Stimulated activated CD8-positive, alpha-beta memory T cell treated with anti-CD3 and anti-CD28 coated beads, Interleukin-4, amount 100 ng/mL, for 4 hours (primary cell): ENCODE measurements at places on chromosomes 4 and X.

DNA sequence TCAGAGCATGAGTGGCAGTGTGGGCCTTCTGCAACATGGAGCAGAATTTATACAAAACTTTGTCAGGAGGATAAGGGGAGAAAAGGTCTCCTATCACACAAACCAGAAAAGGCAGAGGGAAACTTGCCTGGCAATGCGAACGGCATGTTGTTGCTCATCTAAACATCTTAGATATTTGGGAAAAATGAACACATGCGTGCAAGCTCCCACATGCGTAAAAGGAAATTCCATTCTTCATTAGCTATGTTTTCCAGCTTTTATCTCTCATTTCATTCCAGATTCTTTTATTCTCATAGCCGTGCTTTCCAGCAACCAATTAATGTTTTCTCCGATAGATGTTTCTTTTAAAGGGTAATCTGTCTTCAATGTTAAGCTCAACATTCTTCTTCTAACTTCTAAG lies 31.3 kb upstream of the GBA3 start:
- DNase-seq: no peak

DNA sequence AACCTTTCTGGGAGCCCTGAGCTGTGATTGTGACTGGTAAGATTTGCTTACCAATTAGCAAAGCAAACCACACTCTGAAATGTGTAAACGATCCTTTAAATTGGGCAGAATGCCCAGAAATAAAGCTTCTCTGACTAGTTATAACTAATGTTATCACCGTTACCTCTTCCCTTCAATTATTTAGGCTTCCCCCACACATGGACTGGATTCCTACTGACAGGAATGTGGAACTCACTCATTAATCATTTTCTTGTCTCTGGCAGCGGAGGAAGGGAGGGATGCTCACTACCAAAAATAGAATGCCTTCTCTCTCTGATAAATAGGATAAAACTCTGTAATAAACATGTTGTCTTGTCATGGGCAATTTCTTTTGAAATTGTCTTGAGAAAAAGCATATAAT lies 25.3 kb upstream of the NWD2 start:
- no peak for DNase-seq

DNA sequence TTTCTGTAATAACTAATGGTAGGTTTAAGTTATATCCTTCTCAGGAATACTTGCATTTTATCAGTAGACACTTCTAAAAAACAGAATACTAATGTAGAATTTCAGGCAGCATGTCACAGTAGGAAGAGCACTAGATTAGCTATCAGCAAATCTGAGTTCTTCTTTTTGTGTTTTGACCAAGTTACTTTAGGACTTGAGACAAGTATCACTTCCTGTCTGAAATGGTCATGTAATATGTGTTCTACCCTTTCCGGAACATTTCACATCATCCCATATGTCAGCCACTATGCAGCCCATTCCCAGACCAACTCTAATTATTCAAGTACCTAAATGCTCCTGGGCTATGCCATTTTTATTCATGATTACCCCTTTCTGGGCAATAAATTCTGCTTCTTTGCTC lies 401.8 kb upstream of the RPS6KA3 start:
- no peak for DNase-seq

DNA sequence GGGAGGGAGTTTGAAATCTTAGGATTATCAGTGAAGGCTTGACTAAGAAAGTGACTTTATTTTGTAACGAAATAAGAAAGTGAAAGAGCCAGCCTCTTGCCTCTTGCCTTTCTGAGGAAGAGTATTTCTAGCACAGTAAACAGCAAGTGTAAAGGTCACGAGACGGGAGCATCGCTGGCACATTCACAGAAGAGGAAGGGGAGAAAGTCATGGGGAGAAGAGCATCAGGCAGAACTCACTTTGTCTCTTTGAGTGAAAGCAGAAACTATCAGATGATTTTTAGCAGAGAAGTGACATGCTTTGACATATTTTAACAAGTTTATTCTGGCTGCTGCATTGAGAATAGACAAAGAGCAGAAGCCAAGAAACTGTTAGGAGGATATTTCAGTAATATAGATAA lies 313.8 kb downstream of the CAMK2D start:
- no peak for DNase-seq

- DNase-seq: no peak
These were observed 42.0 kb downstream of the MAOB start for GRCh38 chrX:43840265-43840664.

DNA sequence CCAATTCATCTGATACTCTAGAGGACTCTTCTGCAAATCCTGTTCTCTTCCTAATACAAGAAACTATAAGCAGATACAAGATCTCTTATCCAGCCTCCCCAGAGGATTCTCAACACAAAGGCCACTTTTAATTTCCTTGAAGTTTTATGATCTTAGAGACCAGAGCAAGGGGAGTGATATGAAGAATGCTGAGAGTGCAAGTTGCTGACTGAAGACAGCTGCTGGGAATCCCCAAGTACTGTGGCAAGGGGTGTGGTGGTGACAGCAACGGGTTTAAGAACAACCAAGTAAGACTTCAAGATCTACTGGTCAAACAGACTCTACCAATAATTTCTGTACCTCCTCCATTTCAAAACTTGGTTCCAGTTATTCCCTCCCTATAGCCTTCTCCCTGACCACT lies 7.0 kb downstream of the AMMECR1 start:
- no peak for DNase-seq

DNA sequence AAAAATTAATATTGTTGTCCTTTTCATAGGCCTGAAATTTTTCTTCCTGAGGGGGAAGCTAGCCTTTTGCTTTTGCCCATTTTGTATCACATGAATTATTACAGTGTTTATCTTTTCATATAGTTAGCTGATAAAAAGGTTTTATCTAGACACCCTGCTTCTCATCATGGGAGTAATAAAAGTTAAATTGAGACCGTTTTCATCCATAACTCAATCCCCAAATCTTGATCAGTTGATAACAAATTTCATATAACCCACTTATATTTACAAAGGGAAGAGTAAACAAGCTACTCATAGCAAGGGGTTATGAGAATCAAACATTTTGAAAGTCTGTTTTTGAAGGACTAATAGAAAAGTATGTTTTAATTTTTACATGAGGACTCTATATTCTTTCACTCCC lies 23.5 kb upstream of the DCX start:
- no peak for DNase-seq

DNA sequence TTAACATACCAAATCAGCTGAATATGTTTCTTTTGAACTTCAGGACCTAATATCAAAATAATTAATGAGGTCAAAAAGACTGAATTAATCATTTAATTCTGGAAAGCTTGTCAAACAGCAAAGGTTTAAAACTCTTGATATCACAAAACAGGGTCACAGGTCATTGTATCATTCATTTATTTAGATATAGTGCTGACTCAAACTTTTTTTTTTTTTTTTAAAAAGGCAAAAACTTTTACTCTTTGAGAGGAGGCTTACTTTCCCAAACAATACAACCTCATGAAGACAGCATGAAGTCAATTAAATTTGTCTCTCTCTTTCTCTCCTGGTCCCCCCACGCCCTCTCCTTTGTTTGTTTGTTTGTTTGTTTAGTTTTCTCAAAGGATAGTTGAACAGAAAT lies 15.6 kb upstream of the GPR78 start:
- DNase-seq: no peak

- no peak for DNase-seq
These were observed 17.8 kb downstream of the ANXA3 start for GRCh38 chr4:78569306-78569821.

GRCh38 chrX:20374900-20375438 lies 108.3 kb upstream of the RPS6KA3 start:
- DNase-seq: no peak

DNA sequence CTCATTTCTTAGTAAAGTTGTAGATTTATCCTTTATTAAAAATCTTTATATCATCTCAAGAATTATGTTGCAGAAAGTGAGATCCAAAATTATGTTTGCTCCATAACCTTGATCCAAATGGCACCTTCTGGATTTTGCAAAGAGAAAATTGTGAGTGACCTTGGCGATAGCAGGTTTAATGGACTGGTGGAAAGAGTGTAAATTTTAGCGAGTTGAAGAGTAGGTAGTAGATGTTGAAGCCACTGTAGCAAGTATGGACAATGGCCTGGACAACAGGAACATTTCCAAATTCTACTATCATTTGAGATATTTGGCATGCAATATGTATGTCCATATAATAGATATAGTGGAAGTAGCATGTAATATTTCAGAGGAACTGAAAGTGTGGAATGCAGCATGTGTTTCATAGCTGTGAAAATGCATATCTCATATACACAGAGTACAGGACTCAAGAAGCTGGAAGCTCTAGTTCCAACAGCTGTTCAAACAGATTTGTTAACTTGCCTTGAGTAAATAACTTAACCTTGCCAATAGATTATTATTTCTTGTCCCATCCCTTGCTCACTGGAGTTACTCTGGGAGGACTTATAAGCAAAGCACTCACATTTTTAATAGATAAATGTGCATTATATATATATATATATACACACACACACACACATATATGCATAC lies 152.5 kb upstream of the TLL1 start:
- DNase-seq: no peak

DNA sequence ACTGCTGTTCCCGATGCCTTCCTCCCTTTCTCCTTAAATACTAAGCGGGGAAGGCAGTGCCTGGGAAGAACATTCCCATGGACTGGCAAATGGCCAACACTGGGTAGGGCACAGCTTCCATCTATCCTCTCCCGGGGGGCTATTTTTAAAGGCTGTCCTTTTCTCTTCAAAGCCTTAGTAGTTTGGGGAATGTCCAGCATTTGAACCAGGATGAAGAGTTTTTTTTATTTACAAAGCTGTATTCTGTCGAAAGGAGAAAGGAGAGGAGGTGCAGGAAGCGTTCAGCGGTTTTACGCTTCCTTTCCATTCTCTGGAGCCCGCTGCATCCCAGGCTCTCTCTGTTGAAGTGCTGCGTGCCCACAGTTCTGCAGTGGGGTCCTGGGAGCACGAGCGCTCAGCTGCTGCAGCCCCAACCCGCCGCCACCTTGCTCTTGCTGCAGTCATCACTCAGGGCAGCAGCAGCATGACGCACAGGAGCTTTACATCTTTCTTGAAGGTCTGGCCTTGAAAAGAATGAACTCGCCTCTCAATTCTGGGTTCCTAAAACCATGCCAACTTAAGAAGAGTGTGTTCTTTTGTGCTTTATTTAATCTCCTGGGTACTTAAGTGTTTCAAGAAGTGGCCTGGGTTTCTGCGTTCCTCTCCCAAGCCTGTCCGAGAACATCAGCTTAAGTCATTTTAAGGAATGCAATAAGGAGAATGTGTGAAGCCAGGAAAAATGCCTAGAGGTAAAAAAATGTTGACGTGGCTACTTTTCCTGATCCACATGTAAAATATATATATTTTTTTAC lies 427.2 kb downstream of the MAPK10 start:
- DNase-seq: no peak

GRCh38 chrX:97416461-97416860 lies 532.8 kb downstream of the RPA4 start:
- DNase-seq: no peak

- peak; percentile 46 for DNase-seq
These were observed 14.5 kb downstream of the SPACA5 start for GRCh38 chrX:48021026-48021900.

DNA sequence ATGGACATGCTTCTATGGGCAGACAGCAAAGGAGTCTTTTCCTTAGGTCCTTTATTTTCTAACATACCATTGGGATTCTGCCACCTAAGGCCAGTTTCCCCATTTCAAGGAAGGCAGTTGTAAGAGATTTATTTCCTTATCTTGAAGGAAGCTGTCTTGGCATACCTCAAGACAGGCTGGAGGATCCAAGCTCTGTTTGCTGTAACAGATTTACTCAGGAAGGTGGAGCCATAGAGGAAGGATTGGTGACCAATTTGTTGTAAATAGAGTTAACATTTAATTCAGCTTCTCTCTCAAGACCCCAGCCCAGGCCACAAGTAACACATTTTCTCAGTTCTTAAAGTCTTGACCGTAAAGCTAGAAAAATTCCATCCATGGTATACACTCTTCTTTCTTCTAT lies 131.6 kb upstream of the TENM3 start:
- DNase-seq: no peak

DNA sequence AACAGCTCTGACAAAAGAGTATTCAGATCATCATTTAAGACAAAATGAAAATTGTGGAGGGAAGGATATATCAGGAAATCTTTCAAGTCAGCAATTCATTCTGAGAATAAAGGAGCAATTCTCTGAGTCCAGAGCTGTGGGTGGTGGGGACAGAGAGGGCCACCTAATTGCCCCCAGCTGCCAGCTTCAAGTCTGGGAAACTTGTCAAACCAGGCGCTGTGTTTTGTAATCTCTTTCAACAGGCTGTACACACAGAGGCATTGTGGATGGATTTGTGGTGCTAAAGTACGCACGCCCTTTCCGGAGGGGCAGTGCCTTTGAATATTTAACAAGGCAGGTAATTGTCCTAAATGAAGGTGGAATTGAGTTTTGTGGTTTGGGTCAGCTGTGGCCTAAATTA lies 591.1 kb upstream of the BOD1L1 start:
- DNase-seq: no peak

DNA sequence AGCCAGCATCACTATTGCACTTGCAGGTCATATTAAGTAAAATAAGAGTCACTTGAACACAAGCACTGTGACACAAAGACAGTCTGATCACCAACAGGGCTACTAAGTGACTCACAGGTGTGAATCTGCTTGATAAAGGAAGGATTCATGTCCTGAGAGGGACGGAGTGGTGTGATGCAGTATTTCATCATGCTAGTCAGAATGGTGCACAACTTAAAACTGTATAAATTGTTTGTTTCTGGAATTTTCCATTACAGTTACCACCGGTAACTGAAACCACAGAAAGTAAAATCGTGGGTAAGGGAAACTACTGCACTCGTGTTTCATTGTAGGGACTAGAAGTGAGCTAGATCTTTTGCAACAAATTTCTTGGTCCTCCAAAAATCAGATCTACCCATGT lies 109.7 kb downstream of the ELOVL6 start:
- DNase-seq: no peak
